ENCODE measurements at places on chromosomes 1 and 21.
A peak's percentile ranks its signal among the peaks of the same experiment; 100 is the strongest.

- peak; percentile 63 for DNase-seq
These were observed 40.8 kb downstream of the MAB21L3 start for GRCh38 chr1:116151739-116152576.

DNA sequence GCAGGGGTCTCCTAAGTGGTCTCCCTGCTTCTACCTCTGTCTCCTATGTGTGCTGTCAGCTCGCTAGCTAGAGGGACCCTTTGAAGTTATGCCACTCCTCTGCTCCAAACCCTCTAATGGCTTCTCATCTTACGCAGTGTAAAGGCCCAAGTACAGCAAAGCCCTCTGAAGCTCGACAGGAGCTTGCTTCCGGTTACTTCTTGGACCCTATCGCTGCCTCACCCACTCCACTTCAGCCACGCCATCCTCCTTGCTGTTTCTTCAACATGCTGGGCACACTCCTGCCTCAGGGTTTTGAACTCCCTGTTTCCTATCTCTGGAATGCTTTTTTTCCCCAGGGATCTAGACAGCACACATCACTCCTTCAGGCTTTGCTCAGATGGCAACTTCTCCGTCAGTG lies 102.3 kb upstream of the F3 start:
- DNase-seq = no peak

DNA sequence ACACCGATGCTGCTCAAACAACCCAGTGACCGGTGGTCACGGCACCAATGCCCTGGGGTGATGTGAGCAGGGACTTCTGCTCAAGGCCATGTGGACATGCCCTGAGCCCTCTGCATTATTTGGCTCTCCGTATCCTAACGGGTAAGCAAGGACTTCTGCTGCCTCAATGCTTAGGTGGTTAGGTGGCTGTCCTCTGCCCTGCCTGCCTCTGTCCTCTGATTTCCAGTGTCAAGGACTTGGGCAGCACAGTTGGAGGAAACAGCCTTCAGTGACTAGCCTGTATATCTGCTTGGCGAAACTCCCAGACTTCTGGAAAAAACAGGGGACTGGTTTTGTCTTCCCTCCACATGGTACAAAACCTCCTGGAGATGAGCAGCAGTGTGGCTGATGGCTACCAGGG lies 34.5 kb downstream of the DNAJC11 start:
- no peak for DNase-seq

GRCh38 chr1:110515891-110516290 lies 3.1 kb downstream of the KCNA10 start:
- DNase-seq = no peak

DNA sequence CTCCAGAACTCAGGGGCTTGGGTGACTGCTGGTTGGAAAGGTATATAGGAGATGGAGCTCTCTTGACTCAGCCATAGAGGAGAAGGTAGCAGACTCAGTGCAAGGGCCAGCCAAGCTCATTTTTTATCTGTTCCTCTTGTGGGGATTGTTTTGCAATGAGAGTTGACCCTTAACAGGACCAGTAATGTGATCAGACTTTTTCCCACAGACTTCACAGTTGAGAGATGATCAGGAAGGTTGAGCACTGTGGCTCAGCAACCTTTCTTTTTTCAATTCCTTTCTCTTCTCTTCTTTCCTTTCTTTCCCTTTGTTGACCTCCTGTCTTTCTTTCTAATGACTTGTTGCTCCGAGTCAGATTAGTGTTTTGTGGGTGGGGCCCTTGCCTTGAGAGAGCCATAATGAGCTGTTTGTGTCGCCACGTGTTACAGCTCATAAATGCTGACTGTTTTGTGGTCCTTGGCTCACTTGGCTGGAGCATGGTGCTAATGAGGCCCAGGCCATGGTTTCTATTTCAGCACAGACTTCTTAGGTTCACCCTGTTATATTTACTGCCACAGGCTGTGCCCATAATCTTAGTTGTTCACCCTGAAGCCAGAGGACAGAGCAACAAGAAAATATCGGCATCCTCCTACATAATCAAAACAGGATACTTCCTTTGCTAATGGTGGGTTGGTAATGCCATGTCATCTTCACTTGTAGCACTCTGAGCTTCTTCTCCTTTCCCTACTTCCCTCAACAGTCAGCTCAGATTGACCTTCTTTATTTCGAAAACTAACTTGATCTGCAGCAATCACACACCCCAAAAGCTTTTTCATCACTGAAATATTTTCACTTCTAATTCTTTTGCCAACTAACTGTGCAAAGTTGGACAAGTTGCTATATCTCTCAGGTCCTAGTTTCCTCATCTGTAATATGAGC lies 13.9 kb downstream of the ADAM30 start:
- no peak for DNase-seq

GRCh38 chr1:234971586-234972297 lies 156.9 kb downstream of the TOMM20 start:
- DNase-seq = no peak

GRCh38 chr1:202349206-202349928 lies 868 bp downstream of the PPP1R12B start:
- no peak for DNase-seq

GRCh38 chr1:160863061-160863773 lies 530 bp upstream of the CD244 start:
- no peak for DNase-seq

DNA sequence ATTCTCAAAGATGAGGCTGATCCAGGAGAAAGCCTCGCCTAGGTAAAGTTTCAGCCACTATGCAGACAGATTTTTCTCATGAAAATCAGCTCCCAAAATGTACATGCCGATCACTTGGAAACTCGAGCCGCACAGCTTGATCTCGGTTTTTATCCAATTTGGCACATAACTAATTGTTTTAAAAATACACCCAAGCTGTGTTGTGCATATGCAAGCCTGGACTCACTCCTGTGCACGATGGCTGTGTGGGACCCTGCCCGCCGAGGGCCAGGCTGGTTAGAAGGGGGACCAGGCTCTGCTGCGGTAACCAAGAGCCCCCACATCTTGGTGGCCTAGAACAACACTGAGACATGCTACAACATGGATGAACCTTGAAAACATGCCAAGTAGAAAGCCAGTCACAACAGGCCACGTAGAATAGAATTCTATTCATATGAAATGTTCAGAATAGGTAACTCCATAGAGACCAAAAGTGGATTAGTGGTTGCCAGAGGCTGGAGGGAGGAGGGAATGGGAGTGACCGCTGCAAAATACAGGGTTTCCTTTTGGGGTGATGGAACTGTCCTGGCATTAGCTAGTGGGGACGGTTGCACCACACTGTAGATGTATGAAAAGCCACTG lies 16.1 kb upstream of the LDLRAP1 start:
- no peak for DNase-seq

DNA sequence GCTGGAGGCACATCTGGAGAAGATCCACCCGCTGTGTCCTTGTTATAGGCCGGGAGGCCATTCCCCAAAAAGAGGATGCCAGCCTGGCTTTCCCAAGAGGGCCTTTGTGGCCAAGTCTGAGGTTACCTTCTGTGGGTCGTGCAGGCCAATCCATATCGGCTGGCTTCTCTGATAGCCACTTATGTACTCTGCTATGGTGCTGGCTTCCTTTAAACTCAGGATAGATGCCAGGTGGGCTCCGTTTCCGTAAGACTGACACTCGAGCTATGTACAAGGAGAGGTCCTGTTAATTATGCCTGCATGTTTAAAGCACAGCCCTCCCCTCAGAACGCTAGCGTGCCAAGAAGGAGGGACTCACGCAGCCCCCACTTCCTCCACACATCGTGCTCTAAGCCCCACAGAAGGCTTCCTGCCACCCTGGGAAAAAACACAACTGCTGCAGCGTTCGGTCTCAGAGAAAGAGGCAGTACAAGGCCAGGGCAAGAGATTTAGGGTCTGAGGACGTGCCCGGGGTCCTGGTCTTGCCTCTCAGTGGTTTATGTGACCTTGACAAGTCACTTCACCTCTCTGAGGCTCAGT lies 11.6 kb downstream of the REG4 start:
- no peak for DNase-seq

DNA sequence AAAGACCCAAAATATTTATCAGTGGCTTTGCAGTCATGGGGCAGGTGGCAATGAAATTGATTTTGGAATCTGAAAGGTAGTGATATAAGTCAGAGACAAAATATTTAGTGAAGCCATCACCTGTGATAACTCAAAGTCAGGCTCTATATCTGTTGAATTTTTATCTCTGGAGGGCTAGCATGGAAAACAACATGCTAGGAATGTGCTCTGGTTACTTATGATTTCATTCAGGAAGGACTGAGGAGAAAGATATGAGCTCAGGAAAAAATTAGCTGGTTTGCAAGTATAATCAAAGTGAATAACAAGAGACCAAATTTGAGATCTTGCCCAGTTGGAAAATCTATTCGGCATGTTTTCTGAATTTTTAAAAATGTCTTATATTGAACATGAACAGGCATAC lies 364.6 kb upstream of the LRRC7 start:
- no peak for DNase-seq

GRCh38 chr1:109474697-109475096 lies 8.4 kb downstream of the SYPL2 start:
- no peak for DNase-seq

DNA sequence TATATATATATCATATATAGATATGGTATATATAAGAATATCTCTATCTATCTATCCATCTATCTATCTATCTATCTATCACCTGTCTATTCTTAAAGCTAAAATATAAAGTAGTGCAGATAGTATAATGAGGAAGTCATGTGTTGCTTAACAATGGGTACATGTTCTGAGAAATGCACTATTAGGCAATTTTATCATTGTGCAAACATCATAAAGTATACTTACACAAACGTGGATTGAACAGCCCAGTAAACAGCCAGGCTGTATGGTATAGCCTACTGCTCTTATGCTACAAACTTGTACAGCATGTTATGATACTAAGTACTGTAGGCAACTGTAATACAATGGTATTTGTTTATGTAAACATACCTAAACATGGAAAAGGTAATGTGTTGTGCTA lies 621.0 kb upstream of the NCAM2 start:
- DNase-seq = no peak

DNA sequence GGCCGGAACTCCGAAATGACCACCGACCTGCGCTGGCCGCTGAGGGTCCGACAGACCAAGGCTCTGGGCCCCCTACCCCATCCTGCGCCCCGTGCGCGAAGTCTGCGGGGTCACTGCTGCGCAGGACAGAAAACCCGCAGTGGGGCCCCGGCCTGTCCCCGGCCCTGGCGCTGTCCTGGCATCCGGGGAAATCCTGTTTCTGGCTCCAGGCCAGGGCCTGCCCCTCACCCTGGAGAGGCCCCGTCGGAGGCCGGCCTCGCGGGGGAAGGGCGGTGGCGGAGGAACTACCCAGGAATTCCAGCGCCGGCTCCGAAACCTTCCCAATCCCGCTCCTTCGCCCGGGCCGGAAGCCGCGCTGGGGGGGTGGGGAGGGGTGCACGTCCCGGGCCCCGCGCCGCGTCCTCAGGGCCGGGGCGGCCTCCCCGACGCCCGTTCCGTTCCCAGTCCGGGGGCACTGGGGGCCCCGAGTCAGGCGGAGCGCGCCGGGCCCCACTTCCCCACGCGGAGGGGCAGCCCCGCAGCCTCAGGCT lies 77.0 kb downstream of the MORN1 start:
- no peak for DNase-seq

- peak; percentile 50 for DNase-seq
These were observed 2.7 kb downstream of the USP25 start for GRCh38 chr21:15732290-15732995.

DNA sequence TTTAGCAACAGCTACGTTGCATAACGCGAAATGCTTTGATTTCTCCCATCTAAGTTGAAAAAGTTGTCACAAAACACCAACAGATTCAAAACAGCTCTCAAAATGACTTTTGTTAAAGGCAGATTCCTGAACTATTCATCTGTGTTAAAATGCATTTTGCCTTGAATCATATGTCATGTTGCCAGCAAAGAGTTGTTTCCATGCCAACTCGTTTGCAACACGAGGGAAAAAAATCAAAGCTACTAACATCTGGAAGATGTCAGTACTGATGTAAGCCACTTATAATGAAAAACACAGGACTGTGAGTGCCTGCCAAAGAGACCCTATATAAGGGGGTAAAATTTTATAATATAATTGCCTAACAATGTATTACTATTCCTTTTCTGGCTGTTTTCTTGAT lies 182.7 kb upstream of the PTBP2 start:
- no peak for DNase-seq

DNA sequence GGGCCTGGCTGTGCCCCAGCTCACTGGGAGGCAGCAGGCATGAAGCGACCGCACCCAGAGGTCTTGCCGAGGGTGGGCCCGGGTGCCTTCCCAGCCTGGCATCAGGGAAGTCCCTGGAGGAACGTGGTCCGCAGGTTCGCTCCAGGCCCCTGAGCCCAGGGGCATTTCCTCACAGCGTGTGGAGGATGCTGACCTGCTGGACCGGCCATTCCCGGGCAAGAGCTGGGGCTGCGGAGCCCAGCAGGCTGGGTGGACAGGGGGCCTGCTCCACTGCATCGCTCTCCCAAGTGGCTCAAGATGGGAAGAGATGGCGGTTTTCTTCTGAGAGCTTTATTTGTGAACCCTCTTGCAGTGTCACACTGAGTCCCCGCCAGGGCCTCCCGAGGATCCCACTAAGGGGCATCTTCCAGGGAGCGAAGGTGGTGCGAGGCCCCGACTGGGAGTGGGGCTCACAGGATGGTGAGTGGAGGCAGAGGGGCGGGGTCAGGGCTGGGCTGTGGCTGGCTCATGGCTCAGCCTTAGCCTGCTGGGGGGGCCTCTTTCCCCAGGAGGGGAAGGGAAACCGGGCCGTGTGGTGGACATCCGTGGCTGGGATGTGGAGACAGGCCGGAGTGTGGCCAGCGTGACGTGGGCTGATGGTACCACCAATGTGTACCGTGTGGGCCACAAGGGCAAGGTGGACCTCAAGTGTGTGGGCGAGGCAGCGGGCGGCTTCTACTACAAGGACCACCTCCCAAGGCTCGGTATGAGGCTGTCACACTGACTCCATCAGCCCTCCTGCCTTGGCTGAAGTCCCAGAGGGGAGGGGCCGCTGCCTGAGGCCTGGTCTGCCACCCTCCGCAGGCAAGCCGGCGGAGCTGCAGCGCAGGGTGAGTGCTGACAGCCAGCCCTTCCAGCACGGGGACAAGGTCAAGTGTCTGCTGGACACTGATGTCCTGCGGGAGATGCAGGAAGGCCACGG lies 7.2 kb upstream of the MMP23B start:
- no peak for DNase-seq

DNA sequence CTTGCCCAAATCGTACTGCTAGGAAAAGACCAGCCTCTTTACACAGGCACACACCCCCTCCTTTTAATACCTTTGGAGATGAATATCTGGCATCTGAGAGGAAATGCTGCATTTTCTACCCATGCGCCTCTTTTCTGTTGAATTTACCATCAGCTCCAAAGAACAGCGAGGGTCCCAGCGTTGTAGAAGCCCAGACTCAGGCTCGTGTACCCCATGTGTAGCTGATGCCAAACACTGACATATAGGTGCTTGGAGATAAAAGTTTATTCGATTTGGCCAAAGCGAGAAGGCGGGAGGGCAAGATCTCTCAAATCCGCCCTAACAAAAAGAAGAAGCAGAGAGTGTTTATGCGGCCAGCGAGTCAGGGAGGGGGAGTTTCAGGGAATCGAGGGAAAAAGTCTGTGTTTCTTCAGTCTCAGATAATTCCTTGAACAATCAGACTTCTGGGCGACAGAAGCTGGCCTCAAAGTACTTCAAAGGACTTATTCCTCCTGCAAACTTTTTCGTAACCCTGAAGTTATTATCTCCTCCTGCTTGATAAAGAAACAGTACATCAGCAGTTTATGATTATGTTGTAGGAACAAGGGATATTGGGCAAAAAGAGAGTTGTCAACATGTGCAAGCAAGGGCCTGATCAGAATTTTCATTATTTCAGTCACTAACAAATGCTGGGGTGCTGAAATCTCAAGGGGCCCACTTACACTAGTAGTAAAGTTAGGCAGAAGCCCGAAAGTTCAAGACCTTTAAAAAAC lies 642 bp upstream of the CREG1 start:
- DNase-seq = no peak
